ENCODE measurements at places on chromosomes 2 and 18. TPM values are rescaled to one million over a fixed set of nuclear protein-coding genes. Genes with fewer than 3 reads are reported as not detected.

DNA sequence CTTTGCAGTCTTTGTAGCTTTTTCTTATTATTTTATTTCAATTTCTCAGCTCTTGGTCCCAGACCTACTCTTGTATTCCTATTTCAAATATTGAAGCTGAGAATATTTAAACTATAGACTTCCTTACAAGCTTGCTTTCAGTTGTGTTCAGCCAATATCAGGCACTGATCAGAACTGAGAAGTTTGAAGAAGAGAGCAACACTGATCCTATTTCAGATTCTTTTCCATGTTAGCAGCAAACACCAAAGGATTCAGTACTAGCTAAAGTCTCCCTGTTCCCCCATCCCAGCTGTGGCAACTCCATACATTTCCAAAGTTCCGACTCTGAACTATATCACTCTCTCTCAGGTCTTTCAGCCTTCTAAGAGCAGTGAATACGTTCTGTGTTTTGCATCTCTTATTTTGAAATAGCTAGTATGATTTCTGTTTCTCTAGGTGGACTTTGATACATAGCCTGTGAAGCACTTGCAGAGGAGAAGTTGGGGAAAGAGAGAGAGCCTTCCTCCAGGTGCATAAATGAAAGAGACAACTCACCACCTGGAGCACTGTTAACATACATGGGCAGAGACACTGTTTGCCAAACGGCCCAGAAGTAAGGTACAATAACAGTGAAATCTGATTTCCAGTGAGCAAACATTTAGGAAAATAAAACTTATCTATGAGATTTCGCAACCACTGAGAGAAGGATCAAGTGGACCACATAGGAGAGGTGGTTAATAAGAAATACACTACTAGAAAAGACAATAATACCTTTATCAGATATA, 135.0 kb upstream of the ZNF804A start:
- DNase-seq, result no peak

GRCh38 chr2:84526562-84526961, 10.3 kb downstream of the DNAH6 start:
- DNase-seq, result no peak

DNA sequence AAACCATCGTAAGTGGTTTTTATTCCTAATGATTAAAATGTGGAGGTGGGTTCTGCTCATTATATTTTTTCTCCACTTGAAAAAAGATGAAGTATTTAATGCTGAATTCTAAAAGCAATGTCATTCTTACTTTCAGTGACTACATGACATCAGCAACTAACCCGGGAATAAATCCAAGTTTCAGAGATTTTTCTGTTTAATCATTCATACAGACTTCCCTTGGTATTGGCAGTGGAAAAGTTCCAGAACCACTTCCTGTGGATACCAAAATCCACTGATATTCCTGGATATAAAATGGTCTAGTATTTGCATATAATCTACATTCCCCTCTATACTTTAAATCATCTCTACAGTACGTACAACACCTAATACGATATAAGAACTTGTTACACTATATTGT, 128.6 kb downstream of the ZNF532 start:
- DNase-seq, result no peak

GRCh38 chr2:70553334-70553583, 367 bp downstream of the TGFA start:
- DNase-seq, result no peak

GRCh38 chr2:65501836-65502235, 69.4 kb upstream of the SPRED2 start:
- DNase-seq, result no peak

DNA sequence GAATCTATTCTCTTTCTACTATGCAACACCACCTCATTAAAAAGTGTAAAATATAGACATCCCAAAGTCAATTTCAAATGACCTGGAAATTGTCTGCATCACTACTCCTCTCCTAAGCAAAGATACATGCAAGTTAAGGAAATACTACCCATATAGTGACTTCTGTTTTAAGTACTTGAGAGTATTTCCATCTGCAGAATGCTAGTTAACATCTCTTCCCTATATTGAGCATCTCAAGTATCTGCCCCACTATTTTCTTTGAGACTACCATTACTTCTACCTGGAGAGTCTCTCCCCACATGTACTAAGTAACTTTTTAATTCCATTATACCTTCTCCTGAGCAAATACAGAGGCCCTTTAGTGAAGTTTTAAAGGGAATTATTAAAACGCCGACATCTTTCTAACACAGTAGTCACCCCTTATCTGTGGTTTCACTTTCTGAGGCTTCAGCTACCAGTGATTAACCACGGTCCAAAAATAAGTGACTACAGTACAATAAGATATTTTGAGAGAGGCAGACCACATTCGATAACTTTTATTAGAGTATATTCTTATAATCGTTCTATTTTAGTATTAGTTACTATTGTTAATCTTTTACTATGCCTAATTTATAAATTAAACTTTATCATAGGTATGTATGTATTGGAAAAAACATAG, 21.8 kb downstream of the CWC22 start:
- no peak for DNase-seq

DNA sequence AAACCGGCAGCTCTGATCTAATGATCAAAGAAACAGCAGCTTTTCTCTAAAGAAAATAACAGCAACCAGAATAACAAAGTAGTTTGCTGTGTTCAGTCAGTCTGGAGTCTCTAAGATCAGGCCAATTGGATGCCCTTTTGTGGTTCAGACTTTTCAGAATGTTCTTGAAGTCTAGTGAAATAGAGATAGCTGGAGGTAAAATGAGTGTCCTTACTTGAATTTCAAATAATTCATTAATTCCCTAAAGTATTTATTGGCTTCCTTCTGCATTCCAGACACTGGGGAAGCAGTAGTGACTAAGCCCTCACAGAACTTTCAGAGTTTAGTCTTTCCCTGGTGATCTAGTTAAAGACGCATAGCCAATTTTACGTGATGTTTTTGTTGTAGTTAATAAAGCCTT, 58.7 kb downstream of the C18orf54 start:
- DNase-seq, result no peak

GRCh38 chr2:208531361-208531760, 124.8 kb downstream of the PTH2R start:
- DNase-seq, result no peak

DNA sequence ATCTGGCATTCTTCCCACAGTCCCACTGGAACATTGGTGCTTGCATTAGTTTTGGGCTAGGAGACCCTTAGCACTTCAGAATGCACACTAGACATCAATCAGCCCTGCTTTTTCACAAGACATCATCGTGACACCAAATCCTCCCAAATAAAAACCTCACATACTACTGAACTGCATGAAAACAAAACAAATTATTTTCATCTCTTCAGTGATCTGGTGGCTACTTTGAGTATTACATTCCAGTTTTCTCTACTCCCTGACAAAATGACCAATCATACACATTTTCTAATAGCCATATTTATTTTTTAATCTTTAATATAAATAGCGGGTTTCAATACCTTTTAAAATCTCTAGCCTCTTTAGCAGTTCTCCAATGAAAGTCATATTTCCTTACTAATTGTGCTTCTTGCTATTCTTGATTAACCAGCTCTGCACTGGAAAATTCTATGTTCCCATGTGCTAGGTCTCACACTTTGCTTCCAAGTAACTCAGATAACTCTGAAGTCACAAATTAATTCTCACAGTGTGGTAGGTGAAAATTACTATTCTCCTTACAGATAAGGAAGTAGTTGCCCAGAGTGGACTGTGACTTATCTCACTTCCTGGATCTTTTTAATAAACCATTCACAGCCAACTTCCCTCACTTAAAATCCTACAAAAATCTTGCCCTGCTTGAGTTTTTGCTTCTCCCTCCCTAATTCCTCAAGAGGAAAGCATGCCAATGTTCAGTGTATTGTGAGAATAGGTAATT, 82.5 kb upstream of the EPB41L3 start:
- DNase-seq, result no peak

GRCh38 chr2:226674123-226674522, 125.5 kb downstream of the IRS1 start:
- no peak for DNase-seq

Gene MC4R
- not detected for polyA plus RNA-seq

DNA sequence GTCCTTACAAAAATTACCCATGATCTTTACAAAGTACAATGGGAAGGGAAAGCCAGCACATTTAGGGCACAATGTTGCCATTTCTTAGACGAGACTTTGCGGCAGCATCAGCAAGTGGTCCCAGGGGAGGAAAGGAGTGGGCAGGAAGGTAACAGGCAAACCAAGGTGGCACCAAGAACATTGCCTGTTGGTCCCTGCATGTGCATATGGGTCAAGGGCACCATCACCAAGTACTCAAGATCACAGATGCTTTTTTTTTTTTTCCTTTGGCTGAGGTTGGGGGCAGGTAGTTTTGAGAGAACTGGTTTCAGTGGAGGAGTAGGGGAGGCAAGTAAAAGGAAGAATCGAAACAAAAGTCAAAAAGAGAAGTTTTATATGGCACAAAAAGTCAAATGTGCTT, 752 bp upstream of the CYTIP start:
- no peak for DNase-seq

Gene DYSF
- 3.0 TPM for polyA plus RNA-seq

GRCh38 chr2:105114551-105114950, 76.7 kb downstream of the MRPS9 start:
- no peak for DNase-seq

DNA sequence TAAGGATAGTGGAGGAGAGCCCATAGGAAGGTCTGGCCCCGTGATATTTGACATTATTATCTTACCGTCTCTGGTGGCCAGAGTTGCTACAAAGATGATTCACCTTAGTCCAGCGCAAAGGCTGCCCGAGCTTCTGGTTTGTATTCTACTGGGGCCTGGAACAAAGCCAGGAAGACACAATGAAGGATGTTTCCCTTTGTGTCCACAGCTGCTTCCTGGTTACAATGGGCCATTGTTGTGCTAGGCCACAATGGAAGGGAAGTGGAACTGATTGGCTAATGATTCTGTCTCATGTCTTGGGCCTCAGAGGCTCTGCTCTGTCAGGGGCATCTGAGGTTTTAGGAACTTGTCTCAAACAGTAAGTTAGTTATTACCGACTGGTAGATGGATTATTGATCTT, 132.2 kb downstream of the TDRD15 start:
- no peak for DNase-seq

DNA sequence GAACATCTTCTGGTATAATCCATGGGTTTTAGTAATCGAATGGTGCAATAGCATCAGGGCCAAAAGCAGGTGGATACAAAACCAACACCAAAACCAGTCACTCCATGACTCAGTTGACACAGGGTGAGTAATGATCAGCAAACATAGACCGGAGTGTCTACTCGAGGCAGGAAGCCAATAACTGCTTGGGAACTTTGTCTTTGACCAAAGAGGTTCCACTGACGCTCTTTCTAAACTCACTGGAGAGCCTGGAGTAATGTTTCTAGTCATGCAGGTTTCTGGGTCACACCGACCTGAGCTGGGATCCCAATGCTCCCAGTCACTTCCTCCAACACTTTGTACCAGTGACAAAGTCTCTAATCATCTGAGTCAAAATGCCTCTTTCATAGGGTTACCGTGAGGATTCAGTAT, 30.9 kb downstream of the MREG start:
- no peak for DNase-seq

- no peak for DNase-seq
Measured at GRCh38 chr18:379681-380330, 112.0 kb upstream of the THOC1 start.

GRCh38 chr2:134312482-134312881, 58.6 kb downstream of the MGAT5 start:
- DNase-seq, result no peak

DNA sequence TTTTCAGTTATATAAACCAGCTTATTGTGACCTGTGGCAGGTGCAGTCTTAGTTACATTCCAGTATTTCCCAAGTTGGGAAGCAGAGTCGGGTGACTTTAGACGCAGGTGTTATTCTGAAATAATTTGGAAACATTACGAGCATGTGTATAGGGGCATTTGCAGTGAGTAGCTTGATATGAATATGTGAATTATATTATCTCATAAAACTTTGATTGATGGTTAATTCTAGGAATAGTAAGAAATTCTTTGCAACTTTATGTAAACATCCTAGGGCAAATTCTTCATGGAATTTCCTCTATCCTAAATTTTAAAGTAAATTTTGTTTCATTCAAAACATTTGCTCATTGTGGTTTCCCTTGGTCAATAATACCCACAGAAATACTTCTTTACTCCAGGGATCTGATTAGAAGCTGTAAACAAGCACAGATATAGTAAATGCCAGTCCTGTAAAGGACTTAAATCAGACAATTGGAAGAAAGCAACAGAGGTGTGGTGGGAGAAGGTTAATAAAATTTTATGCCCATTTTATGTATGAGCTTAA, 580.6 kb upstream of the CDH2 start:
- DNase-seq, result no peak

- DNase-seq, result no peak
Measured at GRCh38 chr2:202339071-202339870, 36.9 kb upstream of the BMPR2 start.

DNA sequence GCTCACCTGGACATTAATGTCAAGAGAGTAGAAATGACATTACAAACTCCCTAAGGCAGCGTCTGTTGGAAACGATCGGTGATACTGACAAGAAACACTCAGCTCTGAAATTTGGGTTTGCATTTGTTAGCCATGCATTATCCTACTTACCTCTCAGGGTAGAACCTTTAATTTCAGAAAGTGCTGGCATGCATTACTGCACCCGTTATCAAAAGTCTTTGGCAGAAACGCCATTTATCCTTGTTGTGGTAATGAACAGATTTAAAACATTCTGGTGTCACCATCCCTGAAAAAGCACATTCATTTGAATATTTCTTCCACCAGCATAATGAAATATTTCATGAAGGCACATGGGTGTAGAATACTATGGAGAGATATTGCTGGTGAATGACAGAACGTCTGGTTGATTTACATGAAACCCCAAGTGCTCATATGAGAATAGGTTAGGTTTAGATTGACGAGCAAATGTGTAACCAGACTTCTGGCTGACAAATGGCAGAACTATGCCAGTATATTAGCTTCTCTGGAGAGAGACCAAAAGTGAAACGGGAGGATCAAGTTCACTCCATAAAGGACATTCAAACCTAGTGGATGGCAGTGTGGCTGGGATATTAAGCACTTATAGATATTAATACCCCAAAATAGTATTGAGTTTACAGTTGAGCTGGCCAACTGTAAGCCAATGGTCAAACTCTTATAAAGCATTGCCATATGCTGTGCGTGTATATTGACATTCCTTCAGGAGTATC, 53.5 kb upstream of the ITGB6 start:
- no peak for DNase-seq

DNA sequence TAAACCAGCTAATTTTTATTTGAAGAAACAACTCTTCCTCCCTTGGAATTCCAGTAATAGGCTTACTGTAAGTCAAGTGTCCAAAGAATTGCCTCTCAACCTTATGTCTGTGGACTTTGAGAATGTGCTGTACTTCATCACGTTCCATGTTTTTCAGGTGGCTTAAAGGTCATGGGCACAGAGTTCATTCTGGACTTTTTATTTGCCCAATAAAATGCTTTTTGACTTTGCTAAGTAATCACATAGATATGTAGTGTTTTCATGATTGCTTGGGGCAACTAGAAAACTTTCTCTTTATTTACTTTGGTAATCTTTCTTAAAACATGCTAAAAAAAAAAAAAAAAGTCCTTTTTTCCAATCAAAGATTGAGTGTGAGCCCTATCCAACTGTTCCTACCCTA, 10.4 kb upstream of the DNAH7 start:
- DNase-seq, result no peak
